Coronary artery (tissue), 2 donors: ENCODE measurements at places on chromosomes 7 and 10.

- peak; percentile 90 for DNase-seq
Observed at GRCh38 chr10:95333997-95334804, 43.4 kb upstream of the PDLIM1 start.

DNA sequence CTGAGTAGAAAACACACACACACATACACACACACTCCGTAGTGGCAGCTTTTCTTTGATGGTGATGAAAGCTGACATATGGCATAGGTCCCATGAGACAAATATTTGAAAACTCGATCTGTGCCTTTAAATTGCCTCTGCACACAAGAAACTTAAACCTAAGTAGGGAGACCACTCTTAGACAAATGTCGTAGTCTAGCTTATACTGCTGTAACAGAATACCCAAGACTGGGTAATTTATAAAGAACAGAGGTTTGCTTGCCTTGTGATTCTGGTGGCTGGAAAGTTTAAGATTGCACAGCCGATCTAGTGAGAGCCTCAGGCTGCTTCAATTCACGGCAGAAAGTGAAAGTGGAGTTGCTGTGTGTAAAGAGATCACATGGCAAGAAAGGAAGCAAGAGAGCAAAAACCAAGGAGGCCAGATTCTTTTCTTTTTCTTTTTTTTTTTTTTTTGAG lies 489.4 kb upstream of the SORCS1 start:
- no peak for DNase-seq

DNA sequence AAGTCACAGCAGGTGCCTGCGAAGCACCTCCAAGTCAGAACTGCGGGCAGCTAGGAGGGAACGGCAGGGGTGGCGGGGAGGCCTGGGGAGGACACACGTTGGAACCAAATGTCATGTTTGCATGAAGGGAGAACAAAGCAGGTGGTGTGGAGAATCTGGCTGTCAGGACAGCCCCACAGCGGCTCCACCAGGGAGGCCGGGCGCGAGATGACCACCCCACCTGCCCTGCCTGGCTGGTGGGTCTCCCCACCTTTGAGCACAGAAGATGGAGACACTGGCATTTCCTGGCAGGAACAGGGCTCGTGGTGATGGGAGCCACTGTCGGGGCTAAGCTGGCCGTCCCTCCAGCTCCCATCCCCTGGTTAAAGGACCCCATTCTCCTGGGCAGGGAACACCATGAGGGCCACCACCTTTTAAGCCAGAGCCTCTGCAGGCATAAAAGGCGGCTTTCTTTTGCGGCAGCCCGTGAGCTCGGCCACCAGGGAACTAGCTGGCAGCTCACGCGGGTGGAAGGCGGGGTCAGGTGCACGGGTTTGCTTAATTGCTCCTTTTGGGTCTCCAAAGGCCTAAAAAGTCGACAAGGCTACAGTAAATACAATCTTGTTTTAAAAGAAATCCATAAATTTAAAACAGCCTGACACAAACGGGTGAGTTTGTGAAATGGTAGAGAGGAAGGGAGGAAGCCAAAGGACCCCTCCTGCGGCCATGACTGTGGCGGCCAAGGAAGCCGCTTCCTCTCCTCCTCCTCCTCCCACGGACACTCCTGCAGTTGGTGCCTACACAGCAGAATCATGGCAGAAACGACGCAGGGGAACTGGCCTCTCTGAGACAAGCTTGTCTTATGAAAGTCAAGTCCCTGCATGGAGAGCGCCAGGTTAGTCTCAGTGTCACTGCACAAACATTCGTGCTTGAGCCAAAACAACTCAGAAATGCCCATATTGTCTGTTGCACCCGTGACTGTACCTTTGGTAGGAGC lies 213.8 kb downstream of the DNAJB6 start:
- DNase-seq, result no peak

GRCh38 chr7:104414216-104414615 lies 85.8 kb downstream of the LHFPL3 start:
- DNase-seq, result no peak

DNA sequence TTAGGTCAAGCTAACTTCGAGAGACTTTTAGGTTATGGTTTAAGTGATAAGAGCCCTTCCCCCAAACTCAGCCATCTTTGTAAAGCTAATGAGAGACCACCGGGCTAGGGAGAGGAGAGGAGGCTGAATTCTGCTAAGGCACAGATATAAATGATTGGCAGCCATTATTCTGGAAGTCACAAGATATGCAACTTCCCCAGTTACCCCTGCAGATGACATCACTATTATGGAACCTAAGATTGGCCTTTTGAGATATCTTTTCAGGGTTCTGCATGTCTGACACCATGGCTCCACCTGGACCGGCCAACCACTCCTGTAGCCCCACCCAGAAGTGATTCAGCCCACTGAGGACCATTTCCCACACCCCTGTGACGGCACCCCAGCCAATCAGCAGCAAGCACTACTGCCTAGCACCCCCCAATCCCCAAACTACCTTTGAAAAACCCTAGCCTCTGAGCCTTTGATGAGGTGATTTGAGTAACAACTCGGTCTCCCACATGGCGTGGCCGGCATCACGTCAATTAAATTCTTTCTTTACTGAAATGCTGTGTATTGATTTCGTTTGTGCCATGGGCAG lies 14.4 kb downstream of the VIPR2 start:
- peak; percentile 29 for DNase-seq

- DNase-seq, result no peak
Observed at GRCh38 chr7:35701287-35701900, 6.5 kb upstream of the HERPUD2 start.

GRCh38 chr10:59877191-59877671 lies 29.1 kb downstream of the CCDC6 start:
- no peak for DNase-seq

GRCh38 chr10:62581351-62581750 lies 207.2 kb downstream of the ZNF365 start:
- DNase-seq, result no peak

- DNase-seq, result no peak
Observed at GRCh38 chr7:33810356-33810755, 95.0 kb upstream of the BMPER start.

GRCh38 chr10:101031796-101032636 lies 982 bp downstream of the SFXN3 start:
- peak; percentile 90 for DNase-seq

GRCh38 chr10:130179640-130180039 lies 43.4 kb downstream of the GLRX3 start:
- DNase-seq, result no peak

DNA sequence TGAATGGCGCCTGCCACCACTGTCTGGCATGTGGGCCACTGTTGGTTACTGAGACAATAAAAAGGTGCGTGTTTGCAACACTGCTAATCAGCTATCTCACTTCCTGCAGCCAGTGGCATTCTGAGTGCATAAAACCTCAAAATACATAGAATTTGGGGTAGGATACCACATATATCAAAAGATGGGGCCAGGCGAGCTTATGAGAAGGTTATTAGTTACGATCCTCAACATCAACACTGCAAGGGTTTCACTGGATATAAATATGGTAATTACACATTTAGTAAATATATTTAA lies 200.2 kb downstream of the WDR37 start:
- no peak for DNase-seq

- DNase-seq, result peak; percentile 96
Observed at GRCh38 chr7:41955893-41956675, 253.2 kb upstream of the INHBA start.

- no peak for DNase-seq
Observed at GRCh38 chr10:78164702-78165101, 131.0 kb downstream of the RPS24 start.

DNA sequence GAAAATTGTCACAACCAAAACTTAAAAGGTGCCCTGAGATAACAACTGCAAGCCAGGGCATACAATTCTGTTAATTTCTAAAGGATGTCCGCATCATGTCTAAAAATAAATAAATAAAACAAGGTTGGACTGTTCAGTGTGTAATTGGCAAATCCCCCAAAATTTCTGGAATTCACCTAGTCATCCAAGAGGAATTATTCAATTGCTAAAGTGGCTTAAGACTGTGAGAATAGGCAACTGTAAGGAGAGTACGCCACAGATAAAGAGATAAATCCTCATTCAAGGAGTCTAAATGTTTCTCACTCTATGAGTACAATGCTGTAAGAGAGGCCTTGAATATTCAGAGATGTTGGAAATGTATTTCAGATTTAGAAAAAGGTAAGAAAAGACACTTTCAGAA lies 37.2 kb downstream of the PIK3AP1 start:
- no peak for DNase-seq

GRCh38 chr7:73978661-73979563 lies 49.1 kb upstream of the ELN start:
- peak; percentile 68 for DNase-seq

DNA sequence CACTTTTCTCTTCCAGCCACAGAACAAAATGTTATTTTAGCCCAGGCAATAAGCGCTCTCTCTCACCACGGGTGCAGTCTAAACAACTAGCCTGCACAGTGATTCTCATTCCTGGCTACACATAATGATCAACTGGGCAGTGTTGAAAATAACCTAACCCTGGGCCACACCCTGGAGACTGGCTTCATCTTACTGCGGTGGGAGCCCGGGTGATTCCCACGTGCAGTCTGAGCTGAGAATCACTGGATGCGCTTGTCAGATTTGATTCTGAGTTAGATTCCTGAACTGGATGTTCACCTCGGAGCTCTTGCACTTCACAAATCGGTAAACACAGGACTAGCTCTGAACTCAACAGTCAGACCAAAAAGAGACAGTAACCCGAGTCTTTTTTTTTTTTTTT lies 14.9 kb downstream of the ZC3HAV1 start:
- DNase-seq, result no peak

GRCh38 chr7:16265863-16266458 lies 155.4 kb downstream of the CRPPA start:
- no peak for DNase-seq

GRCh38 chr10:117968354-117969182 lies 78.2 kb downstream of the RAB11FIP2 start:
- DNase-seq, result no peak

- no peak for DNase-seq
Observed at GRCh38 chr10:87882555-87883294, 19.3 kb downstream of the PTEN start.

GRCh38 chr7:133662830-133663229 lies 410.0 kb downstream of the EXOC4 start:
- DNase-seq, result no peak

- peak; percentile 68 for DNase-seq
Observed at GRCh38 chr10:127854769-127855590, 37.8 kb downstream of the CLRN3 start.

GRCh38 chr10:28282336-28282735 lies 20.5 kb downstream of the MPP7 start:
- DNase-seq, result no peak

DNA sequence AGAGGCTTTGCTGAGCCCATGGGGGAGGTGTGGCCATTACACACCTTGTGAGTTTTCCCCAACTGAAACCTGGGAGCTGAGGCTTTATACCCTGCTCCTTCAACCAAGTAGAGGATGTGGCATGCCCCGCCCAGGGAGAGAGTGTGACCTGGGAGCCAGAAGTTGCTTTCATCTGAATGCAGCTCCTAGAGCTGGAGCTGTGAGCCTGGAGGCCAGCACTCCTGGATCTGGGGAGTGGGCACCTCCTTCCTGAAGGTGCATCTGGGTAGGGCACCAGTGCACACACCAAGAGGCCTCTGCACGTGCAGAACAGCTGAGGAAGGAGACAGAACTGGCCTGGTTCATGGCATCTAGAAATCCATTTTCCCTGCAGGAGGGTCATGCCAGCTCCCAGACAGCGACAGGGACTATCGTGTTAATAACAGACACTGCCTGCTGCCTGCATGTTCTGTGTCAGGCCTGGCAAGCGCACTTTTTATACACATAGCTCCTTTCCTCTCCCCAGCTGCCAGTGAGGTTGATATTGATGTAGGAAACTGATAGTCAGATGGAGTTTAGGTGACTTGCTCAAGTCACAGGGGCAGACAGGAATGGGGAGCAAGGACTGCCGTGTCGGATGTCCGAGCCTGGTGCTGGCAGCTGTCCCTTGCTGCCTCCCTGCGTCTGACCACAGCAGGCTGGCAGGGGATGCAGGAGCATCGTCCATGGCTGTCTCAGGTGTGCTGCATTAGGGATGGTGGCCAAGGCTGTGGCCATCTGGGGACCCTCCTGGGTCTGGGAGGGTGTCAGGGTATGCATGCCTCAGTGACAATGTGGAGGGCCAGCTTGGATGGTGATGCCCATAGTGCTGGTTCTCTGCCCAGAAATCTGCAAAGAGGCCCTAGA lies 189.9 kb upstream of the CXCL12 start:
- DNase-seq, result peak; percentile 61

- DNase-seq, result no peak
Observed at GRCh38 chr7:100677308-100678267, 4.0 kb downstream of the GNB2 start.

DNA sequence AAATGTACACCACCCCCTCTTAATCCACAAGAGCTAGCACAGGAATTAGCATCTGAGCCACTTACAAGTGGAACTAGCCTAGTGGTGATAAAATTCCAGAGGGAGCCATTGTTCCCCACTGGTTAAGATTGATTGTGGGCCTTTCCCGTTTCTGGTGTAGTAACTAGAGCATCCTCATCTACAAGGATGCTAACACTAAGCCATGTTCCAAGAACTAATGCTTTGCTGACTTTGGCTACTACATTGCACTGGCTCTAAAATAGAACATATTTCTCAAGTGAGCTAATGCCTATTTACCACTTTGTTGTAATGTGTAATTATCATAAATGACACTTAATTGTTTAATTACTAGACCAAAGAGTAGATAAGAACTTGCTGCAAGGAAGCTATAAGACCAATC lies 143.7 kb downstream of the FZD1 start:
- no peak for DNase-seq

GRCh38 chr7:21041666-21042065 lies 255.0 kb upstream of the SP8 start:
- DNase-seq, result no peak

- DNase-seq, result no peak
Observed at GRCh38 chr7:127798023-127798422, 146.0 kb downstream of the SND1 start.

- DNase-seq, result no peak
Observed at GRCh38 chr10:33616956-33617355, 282.5 kb upstream of the NRP1 start.

DNA sequence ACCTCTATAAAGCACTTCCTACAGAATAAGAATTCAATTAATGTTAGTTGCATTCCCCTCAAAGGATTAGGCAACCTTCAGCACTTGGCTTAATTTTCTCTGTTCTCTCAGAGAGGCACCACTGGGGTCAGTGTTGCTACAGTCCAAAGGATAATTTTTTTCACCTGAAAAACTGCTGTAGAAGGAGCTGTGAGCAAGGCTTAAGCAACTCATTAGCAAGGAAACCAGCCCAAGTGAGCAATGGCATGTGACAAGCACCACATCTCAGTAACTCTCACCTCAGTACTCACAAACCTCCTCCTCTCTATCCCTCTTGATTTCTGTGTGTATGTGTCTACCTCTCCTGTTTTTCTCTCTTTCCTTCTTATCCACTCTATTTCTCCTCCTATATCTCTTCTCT lies 55.9 kb downstream of the DGKI start:
- no peak for DNase-seq

DNA sequence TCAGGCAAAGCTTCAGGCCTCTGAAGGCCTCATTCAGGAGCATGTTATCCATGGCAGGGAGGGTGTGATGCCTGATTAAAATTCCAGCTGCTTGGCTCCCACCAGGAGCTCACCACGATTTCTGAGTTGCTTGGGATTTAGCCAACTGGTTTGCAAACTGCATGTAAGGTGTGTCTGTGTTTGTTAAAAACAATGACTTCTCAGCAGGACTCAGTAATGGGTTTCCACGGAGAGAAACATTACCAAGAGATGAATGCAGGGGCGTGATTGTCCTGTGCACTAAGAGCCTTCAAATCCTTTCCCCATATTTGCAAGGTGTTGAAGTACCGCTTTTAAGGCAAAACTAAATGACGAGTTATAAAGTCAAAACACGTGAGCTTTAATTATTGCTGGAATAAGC lies 88.8 kb upstream of the BTBD16 start:
- no peak for DNase-seq
